Activated CD4-positive, CD25-positive, alpha-beta regulatory T cell (primary cell): ENCODE measurements at places on chromosomes 11 and 22.

DNA sequence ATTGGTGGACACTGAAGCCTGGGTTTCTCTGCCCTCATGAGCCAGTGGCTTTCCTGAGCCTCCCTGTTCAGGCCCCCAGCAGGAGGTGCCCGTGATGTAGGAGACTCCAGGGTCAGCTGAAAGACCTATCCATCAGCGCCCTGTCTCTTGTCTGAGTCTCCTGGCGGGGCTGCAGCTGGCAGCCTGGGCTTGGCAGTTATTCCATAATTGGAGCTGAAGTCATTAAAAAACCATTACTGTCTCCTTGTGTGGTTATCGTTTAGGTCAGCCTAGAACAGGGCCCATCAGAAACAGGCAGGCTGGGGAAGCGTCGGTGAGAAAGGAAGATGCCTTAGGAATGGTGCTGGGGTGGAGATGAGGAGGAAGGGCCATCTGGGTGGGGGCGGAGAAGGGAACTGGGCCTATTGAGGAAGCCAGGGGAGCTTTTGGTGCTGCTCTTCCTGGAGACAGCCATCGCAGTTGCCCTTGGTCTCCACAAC is 5.0 kb downstream of the TUB start:
- DNase-seq, result no peak

DNA sequence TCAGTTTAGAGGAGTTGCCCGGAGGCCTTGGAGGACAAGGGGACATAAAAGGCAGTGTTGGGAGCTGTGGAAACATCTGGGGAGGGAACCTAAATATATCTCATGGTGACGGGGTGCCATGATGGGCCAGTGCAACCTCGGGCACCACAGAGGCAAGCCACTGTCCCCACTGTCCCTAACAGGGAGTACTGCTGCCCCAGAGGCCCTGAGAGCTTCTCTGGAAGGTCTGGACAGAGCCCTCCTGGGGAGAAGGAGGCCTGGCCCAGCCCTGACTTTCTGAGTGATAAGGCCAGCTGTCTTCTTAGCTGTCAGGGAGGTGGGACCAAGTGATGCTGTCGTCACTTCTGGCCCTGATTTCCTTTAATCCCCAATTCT is 5.5 kb upstream of the P2RY6 start:
- DNase-seq, result no peak

DNA sequence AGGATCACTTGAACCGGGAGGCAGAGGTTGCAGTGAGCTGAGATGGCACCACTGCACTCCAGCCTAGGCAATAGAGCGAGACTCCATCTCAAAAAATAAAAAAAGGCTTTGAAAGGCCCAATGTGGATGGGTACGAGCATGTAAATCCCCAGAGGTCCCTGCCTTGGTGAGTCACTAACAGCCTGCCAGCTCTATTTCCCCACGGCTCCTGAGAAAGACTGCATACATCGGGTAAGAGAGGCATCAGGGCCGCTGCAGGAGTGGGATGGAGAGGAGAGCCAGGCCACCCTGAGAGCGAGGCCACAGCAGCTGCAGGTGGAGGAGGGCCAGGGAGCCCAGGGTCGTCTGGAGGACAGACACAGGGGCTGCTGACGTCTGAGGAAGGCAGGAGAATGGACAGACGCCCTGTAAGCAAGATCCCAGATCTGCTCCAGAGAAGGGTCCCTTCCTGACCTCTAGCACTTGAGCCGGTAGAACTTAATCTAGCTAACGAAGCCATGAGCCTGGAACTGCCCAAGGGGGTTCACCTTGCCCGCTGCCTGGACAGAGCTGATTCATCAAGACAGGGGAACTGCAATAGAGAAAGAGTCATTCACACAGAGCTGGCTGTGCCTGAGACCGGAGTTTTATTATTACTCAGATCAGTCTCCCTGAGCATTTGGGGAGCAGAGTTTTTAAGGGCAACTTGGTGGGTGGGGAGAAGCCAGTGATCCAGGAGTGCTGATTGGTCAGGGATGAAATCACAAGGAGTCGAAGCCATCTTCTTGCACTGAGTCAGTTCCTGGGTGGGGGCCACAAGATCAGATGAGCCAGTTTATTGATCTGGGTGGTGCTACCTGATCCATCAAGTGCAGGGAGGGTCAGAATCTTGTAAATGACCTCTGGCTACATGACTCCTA is 5.1 kb upstream of the KRTAP5-9 start:
- DNase-seq, result no peak

- DNase-seq, result no peak
Measured at GRCh38 chr11:118364956-118365615, 5.7 kb downstream of the UBE4A start.

DNA sequence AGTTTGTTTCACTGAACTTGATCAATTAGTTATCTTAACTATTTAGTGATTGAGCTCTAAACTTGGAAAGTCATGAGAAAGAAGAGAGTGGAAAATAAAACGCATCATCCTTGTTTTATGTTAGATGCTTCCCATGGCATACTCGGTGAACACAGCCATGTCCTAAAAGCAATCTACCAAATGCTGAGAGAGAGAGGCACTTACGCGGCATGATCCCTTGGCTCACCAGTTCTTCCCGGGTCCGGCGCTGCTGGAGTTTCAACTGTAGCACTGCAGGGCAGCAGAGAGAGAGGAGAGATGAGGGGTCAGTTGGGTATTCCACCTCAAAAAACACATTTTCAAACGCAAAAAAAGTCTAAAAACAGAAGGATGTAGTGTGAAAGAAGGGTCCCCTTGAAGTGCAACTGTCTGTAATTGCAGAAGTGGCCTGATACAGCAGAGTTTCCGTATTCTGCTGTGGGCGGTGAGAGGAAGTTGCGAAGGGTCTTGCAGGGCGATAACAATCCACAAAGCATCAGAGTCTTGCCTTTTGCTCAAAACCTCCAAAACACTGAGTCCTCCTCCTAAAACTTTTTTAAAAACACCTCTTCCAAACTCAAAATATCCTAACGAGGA is 92.7 kb downstream of the SGSM3 start:
- peak; percentile 22 for DNase-seq

DNA sequence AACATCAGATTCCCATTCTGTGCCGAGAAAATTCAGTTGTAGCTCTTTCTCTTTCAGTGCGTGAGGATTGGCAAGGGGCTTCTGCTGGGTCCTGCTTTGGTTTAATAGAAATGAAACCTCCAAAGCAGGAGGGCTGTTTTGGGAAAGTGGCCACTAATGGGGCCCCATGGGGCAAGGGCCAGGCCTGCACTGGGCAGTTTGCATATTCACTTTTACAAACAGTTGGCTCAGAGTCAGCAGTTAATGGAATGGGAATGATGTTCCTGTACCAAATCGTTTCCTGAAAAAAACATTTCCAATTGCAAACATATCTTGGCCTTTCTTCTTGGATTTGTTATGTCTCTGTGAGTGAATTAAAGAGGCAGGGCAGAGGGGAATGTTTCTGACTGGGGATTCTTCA is 92.1 kb downstream of the PARVA start:
- DNase-seq, result no peak

DNA sequence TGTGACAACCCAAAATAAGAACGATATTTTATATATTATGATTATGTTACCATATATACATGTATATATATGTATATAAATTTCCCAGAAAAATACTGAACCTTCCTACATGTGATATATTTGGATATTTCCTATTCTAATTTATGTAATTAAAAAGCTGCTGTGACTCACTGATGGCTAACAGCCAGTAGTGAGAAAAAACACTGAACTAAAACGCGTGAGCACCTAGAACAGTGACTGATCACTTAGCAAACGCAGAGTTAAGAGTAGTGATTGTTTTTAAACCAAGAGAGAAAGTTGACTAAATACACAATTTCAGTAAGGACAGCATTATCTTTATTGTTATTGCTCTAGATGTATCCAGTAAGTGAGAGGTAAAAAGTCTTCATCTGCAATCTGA is 213.8 kb downstream of the TMEM135 start:
- no peak for DNase-seq

GRCh38 chr11:126519764-126520734 is 164.6 kb downstream of the ST3GAL4 start:
- no peak for DNase-seq

DNA sequence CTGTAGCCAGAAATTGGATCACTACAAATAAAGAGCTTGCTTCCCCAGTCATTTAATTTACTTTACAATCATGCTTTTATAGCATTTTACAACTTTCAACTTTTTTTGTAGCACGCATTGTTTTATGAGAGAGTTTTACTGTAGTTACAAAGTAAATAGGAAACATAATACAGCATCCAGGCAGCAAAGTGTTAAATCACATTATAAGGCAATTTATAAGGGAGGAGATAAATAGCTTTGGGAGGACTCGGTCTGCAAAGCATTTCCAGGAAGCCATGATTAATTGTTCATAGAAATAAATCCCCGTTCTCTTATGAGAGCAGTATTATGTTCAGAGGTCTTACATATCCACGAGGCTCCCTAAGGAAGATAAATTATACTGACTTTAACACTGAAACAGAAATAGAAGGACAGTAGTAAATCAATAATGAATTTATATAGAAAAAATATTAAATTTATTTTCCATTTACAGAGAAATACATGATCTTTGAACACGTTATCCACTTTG is 792.6 kb upstream of the RAG2 start:
- no peak for DNase-seq

DNA sequence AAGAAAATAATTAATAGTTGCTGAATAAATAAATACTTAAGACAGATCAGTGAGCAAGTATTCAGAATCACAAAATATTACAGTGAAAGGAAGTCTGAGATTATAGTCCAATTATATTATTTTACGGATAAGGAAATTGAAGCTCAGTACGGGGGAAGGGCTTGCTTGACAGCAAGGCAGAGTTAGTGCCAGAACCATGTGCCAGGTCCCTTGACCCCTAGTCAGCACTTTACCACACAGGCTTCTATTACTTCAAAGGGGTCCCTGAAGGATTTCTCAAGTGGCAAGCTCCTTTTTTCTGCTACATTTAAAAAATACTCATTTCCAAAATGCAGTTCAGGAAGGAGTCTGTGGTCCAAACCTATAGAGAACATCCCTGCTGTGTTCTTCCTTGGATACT is 85.3 kb downstream of the CLPB start:
- no peak for DNase-seq

DNA sequence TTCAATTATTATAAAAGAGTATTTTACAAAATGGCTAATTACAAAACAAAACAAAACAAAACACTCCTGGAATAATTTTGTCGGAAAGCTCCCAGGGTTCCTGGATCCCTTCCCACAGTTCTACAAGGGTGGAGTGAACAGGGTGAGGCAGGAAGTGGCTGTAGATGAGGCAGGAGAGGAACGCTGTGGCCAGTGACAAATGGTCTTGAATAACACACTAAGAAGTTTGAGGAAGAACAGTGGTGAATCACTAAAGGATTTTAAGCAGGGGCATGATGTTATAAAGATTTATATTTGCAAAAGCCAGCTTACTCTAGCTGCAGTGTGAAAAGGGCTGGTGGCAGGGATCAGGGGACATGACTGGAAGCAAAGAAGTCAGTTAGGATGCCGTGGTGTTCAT is 33.8 kb upstream of the APOA1 start:
- no peak for DNase-seq

DNA sequence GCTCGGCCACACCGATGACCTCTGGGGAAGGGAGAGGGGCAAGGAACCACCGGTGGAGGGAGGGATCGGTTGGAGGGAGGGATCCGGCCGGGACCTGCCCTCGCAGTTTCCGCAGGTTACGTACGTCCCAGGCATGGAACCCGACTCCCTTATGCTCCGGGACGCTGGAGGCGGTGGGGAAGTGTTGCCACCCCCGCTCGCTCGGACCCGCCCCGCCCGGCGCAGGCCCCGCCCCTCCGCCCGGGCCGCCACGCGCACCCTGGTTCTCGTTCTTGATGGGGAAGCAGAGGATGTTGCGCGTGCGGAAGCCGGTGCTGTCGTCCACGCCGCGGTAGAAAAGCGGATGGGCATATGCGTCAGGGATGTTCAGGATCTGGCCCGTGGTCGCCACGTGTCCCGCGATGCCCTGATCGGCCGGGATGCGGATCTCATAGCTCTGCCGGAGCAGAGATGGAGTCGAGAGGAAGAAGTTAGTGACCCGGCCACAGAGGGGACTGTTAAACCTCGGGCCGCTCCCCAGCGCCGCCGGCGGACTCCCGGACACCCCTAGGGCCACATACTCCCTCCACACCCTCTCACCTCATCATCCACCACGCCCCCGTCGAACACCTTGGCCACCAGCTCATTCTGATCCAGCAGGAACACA is 89.8 kb downstream of the PDE2A start:
- peak; percentile 21 for DNase-seq

- no peak for DNase-seq
Measured at GRCh38 chr11:17816232-17816931, 81.8 kb downstream of the KCNC1 start.

GRCh38 chr11:72576243-72576595 is 98.0 kb downstream of the PDE2A start:
- DNase-seq, result no peak

DNA sequence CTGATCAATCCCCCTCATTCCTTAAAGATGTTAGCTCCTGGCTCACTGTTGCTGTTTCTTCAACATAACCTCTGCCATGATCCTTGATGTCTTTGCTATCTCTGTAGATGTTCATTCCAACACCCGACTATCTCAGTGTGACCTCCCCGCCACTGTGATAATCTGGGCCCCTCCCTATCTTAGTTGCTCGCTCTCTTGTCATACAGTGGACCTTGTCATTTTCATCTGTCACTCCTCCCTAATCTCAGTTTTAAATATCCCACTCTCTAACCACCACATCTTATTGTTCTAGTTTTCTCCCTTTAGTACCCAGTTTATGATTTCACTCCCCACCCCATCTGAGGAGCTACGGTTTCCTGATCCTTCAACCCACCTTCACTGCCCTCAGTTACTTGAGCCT is 379.2 kb downstream of the SOX6 start:
- DNase-seq, result no peak

DNA sequence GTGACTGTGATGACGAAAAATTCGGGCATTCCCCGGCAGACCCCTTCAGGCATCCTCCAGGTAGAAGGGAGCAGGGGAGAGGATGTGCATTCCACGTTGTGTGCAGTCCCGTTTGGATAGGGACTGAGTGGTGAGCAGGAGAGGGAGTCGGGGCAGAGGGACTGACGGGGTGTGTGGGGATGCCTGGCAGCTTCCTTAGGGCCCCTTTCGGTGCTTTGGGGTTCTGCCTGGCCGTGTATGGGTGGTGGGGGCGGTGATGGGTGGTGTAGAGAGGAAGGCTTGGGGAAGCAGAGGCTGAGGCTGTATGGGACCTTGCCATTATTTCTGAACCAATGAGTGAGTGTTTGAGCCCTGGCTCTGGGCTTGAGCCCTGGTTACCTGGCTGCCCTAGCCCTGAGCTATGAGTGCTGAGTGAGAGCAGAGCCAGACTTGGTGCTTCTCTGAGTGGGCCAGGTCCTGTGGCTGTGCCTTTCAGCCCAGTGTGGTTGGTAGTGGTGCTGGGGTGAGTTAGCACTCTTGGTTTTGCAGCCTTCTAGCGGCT is 914 bp downstream of the INPPL1 start:
- DNase-seq, result no peak
